ENCODE measurements at places on chromosomes 5 and 9.
A peak's percentile ranks its signal among the peaks of the same experiment; 100 is the strongest.

DNA sequence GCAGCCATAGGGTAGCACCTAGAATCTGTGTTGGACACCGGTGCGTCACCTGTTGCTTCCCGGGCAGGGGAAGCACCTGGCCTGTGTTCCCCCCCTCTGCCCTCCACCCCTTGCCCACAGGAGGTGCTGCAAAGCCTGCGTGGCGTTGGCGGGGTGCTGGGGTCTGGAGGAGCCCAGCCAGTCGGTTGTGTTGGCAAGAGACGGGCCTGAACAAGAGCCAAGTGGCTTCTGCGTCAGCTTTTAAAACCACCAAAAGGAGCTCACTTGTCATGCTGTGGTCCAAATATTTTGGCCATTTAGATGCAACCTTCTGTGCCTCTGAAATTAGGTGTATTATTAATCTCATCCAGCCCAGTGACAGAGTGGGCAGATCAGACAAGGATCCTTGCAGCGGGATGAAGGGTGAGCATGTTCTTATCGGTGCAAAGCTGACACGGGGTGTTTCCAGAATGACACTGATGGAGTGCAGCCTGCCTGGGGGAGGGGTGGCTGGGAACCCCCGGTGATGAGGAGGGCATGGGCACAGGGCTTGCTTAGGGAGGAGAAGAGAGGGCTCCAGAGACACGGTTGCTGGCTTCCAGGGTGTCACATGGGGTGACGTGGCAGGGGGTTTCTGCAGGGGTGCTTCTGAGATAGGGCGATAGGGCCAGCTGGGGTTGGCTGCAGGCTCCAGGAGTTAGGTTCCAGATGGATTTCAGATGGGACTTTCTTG lies 9.7 kb upstream of the RXRA start:
- no peak for DNase-seq

GRCh38 chr9:98317134-98317857 lies 61.8 kb upstream of the TBC1D2 start:
- DNase-seq, result peak; percentile 72

- no peak for DNase-seq
These were observed 155.7 kb upstream of the EFNA5 start for GRCh38 chr5:107826311-107827000.

GRCh38 chr5:76007904-76008303 lies 75.3 kb upstream of the SV2C start:
- DNase-seq, result no peak

GRCh38 chr9:137070201-137070905 lies at the start of gene SAPCD2:
Gene SAPCD2 (minus strand): TSS chr9:137070557. CDS start chr9:137070460, 97 bp downstream.
- DNase-seq, result peak; percentile 92

GRCh38 chr5:166433679-166434078 lies 1857.8 kb upstream of the WWC1 start:
- no peak for DNase-seq
